ENCODE measurements at places on chromosomes 2 and 18. TPM values are rescaled to one million over a fixed set of nuclear protein-coding genes. Genes with fewer than 3 reads are reported as not detected.
A peak's percentile ranks its signal among the peaks of the same experiment; 100 is the strongest.

The SNTG2 gene
- not detected for total RNA-seq

The IMPA2 gene
- 15.9 TPM for total RNA-seq

GRCh38 chr18:35582899-35583558 lies 1.5 kb downstream of the GALNT1 start:
- peak; percentile 36 for DNase-seq

DNA sequence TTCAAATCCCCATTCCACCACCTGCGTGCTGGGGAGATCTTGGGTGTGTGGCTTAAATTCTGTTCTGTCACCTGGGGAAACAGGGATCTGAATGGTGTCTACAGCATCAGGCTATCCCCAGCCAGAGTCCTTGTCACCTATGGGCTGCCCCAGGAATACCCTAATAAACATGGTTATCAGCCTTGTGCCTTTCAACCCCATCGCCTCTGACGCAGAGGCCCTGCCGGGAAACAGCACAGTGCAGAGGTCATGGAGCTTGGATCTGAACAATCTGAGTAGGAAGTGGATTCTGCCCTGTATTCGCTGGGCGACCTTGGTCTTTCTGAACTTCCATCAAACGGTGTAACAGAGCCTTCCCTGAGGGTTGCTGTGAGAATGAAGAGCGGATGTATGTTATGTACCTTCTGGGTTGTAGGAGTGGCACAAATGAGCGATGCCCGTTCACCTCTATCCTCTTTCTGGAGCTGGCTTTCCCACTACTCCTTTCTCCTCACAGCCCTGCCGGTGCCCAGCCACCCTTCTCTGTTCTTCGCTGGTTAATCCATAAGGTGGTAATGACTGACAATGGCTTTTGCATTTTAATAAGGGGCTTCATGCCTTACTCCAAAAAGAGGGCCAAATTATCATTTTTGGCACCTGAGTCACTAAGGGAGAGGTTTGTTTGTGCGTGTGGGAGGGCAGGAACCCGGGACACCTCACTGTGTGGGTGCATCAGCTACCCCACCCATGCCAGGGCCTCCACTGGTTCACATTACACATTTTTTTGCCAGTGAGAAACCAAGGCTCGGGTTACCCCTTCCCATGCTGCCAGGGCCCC lies 256.5 kb downstream of the MYCN start:
- DNase-seq, result no peak

The AQP12A gene
- total RNA-seq, result not detected

The MAP3K19 gene
- total RNA-seq, result not detected
